Umbilical cord (tissue), 2 donors: ENCODE measurements at places on chromosomes 2 and 18. TPM values are rescaled to one million over a fixed set of nuclear protein-coding genes. Genes with fewer than 3 reads are reported as not detected.
A peak's percentile ranks its signal among the peaks of the same experiment; 100 is the strongest.

Gene NT5DC4
- total RNA-seq: 1.2 TPM

Gene SP5
- 3.9 TPM for total RNA-seq

DNA sequence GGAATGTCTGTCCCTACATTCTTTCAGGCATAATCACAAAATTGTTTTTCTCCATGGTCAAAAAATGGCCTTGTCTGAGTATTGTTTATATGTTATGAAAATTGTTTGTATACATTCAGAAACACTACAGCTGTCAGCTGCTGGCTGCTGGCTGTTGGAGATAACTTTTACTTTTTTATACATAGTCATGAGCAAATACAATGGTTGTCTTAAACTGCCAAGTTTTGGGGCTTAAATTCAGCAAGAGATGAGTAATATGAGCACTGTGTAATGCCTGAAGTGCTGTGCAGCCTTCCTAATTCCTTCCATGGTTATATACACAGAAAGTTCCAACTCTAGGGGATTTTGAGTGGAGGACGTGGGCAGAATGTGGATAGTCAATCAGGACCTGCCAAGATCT lies 168.9 kb upstream of the RMP24 start:
- peak; percentile 2 for DNase-seq

Gene IL18R1
- 6.7 TPM for total RNA-seq

Gene PLGLB1
- total RNA-seq: 7.7 TPM
